ENCODE measurements at places on chromosomes 6 and 20. TPM values are rescaled to one million over a fixed set of nuclear protein-coding genes. Genes with fewer than 3 reads are reported as not detected.

The CDSN gene
- not detected for total RNA-seq

The TBXT gene
- total RNA-seq: not detected

The UNC5CL gene
- 0.37 TPM for total RNA-seq

The IYD gene
- 0.69 TPM for total RNA-seq

The DAAM2 gene
- 21.1 TPM for total RNA-seq

The KCNK16 gene
- not detected for total RNA-seq

The TRIM40 gene
- not detected for total RNA-seq

The OLIG3 gene
- total RNA-seq: not detected

The KCNK15 gene
- total RNA-seq: 0.21 TPM

The CD109 gene
- total RNA-seq: 34.9 TPM

The PNRC1 gene
- 224 TPM for total RNA-seq

The TREM2 gene
- total RNA-seq: 0.95 TPM

The MAPK13 gene
- 5.6 TPM for total RNA-seq

The TNFRSF6B gene
- 0.42 TPM for total RNA-seq

The SLC17A9 gene
- total RNA-seq: 8.9 TPM

The SLC23A2 gene
- 22.7 TPM for total RNA-seq

The HLA-DRB5 gene
- total RNA-seq: 3.8 TPM

The GNMT gene
- 0.42 TPM for total RNA-seq

The CFAP61 gene
- 0.32 TPM for total RNA-seq

The MYMX gene
- total RNA-seq: not detected

The RFX6 gene
- total RNA-seq: not detected

The TREML1 gene
- 0.21 TPM for total RNA-seq

The TRAPPC3L gene
- 0.42 TPM for total RNA-seq

The PRPH2 gene
- 5.1 TPM for total RNA-seq

The PI3 gene
- not detected for total RNA-seq

The BNIP5 gene
- total RNA-seq: not detected

The LAMA4 gene
- 426 TPM for total RNA-seq

The SAMD10 gene
- 1.8 TPM for total RNA-seq

The ECT2L gene
- total RNA-seq: 0.21 TPM

The TCP11 gene
- 0.37 TPM for total RNA-seq

The CALHM5 gene
- total RNA-seq: 8.6 TPM

The HLA-DOB gene
- 0.42 TPM for total RNA-seq

The TBX18 gene
- 68.1 TPM for total RNA-seq

The MYH7B gene
- 4.3 TPM for total RNA-seq

The TNNC2 gene
- 23.2 TPM for total RNA-seq

The SLC12A5 gene
- total RNA-seq: 0.69 TPM
